Thoracic aorta (tissue), 2 donors: ENCODE measurements at places on chromosomes 4 and X. TPM values are rescaled to one million over a fixed set of nuclear protein-coding genes. Genes with fewer than 3 reads are reported as not detected.

DNA sequence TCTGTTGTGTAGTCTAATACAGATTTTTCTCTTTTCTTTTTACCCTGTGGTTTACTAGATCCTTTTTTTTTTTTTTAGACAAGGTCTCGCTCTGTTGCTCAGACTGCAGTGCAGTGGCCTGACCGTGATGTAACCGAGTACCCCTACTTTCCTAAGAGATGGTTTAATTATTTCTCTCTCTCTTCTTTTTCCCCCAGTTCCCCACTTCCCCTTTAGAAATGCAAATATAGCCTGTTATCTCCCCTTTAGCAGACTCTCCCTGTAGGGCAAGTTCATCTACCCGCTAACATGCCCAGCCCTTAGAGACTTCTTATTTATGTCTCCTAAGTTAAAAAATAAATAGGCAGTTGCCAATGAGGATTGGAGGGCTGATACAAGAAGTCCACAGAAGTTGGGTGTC lies 4.5 kb downstream of the SNX25 start:
- DNase-seq = no peak

DNA sequence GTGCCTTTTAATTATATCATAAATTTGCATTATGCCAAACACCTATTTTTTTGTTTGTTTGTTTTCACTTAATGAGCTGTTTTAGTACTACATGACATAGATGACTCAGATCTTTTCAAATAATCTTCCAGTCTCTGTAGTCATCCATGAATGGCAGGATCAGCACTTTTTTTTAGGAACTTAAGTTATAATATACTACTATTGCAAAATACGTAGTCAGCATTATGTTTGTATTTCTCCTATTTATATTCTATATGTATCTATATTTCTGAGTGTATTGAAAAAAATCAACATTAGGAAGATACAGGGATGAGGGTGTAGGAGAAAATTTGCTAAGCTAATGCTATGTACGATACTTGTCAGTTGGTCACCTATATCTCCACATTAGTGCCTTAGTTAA lies 773.1 kb upstream of the AGA start:
- no peak for DNase-seq

- no peak for DNase-seq
These were observed 251.5 kb upstream of the RASGEF1B start for GRCh38 chr4:81723019-81723884.

DNA sequence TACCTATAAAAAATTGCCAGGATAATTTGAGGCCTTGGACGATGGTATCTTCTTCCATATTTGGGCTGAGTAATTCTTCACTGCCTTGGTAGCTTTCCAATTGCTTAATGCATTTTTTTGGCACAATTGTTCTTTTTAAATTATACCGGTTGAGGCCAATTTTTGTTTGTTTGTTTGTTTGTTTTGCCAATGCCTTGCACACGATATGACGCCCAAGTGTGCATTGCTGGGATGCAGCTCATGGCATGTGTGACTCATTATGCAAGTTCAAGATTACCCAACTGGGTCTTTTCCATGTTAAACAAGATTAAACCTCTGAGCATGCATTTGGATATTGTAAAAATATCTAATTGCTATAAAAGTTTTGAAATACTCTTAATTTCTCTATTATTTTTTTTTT lies 71.1 kb upstream of the KCNIP4 start:
- no peak for DNase-seq

GRCh38 chr4:186845137-186845842 lies 121.6 kb upstream of the FAT1 start:
- no peak for DNase-seq

GRCh38 chrX:146481735-146482134 lies 327.8 kb upstream of the CXorf51B start:
- DNase-seq = no peak

The CFAP99 gene
- not detected for total RNA-seq
